ENCODE measurements at places on chromosomes 11 and 22.
A peak's percentile ranks its signal among the peaks of the same experiment; 100 is the strongest.

DNA sequence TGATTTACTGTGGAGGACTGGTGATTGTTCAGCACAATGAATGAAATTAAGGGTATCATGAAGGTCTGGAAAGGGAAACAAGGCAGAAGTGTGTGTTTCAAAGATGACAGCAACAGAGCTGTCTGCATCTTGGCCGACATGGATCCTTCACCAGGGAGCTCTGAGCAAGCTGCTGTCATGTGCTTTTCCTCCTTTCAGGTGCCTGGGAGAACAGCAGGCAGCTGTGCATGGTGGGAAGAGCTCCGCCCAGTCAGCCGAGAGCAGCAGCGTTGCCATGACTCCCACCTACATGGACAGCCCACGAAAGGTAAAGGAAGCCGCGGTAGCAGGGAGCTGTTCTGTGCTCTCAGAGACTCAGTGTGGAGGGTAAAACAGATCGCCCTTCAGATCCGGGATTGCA, 87.1 kb upstream of the YWHAH start:
- DNase-seq, result no peak

DNA sequence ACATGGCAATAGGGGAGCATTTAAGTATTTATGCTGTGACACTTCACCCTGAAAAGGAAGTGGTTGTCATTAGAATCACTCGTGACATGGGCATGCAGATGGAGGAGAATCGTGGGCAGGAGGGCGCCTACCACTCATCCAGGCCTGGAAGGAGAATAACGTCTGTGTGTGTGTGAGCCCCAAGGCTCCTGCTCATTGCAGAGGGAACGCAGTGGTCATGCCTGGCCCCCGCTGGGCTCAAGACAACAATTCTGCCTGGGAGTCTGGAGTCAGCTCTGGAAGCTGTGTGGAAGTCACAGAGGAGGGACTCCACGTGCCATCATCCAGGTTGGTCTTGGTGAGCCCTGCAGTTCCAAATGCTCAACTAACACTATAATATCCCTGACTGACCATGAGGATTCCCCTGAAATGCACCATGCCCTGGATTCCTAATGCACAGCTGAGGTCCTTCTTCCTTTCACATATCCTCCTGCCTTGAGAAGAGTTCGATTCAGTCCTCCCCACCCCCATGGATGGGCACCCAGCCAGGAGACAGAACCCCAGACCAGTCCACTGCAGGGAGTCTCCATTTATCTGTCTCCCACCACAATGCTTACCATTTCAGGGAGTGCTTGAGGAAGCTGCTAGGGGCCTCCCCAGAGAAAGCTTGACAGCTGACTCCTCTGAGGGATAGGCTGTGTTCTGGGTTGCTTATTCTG, 446.9 kb upstream of the B3GAT1 start:
- DNase-seq, result no peak

DNA sequence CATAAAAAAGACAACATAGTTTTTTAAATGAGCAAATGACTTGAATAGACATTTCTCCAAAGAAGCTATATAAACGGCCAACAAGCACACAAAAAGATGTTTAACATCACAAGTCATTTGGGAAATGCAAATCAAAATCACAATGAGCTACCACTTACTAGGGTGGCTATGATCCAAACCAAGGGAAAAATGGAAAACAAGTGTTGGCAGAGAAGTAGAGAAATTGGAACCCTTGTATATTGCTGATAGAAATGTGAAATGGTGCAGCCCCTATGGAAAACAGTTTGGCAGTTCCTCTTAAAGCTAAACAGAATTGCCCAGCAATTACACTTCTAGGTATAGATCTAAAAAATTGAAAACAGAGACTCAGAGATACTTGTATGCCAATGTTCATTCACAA, 29.0 kb downstream of the PAMR1 start:
- no peak for DNase-seq

DNA sequence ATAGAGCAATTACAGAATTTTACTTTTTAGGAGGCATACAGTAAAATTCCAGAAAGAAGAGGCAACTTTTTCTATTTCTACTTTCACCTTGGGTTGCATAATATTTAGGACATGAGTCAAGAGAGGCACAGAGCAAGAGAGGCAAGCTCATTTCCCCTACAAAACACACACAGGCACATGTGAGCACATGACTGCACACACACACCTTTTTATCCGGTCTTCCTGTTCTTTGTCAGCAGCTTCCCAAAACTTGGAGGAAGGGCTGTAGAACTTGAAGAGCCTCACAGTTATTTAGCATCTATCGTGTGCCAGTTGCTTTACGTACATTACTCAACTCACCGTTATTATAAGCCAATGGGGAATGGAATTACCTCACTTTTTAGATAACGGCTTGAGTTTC, 37.8 kb upstream of the CCDC179 start:
- no peak for DNase-seq

- DNase-seq, result no peak
These were observed 306.1 kb upstream of the DDI1 start for GRCh38 chr11:103730131-103730940.

DNA sequence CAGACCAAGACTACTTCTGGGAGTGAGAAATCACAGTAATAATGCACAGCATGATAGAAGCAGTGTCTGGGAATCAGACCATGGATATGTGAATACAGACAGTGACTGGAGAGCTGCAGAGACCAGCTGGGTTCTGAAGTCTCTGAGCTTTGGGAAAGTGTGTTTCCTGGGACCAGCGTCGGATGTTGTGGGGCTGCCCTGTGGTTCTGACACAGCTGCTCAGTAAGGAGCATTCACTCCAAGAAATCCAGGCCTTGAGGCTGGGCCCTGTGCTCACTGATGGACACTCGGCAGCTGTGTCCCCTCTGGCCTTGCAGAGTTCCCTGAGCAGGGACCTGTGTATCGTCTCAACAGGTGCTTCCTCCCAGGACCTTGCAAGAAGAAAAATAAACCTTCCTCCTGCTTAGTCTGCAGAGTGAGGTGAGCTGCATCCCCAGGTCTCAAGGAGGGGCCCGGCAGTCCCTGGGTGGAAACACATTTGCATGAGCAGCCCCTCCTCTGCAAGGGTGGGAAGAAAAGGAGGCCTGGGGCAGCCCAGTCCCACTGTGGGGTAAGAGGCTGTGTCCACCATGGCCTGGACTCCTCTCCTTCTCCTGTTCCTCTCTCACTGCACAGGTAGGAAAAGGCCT, 107.9 kb downstream of the VPREB1 start:
- DNase-seq, result no peak

- DNase-seq, result no peak
These were observed 186.1 kb downstream of the SOX6 start for GRCh38 chr11:16169956-16170847.

- no peak for DNase-seq
These were observed 17.4 kb upstream of the LRRC55 start for GRCh38 chr11:57164317-57164716.

- DNase-seq, result no peak
These were observed 16.5 kb downstream of the HIPK3 start for GRCh38 chr11:33273656-33274055.

- DNase-seq, result peak; percentile 81
These were observed 13.4 kb downstream of the TNKS1BP1 start for GRCh38 chr11:57311109-57311936.

GRCh38 chr11:17575431-17576425, 28.7 kb downstream of the OTOG start:
- no peak for DNase-seq

Measured in suppressor macrophage treated with lipopolysaccharide for 1 hour (primary cell).